ENCODE measurements at places on chromosomes 4 and X.

DNA sequence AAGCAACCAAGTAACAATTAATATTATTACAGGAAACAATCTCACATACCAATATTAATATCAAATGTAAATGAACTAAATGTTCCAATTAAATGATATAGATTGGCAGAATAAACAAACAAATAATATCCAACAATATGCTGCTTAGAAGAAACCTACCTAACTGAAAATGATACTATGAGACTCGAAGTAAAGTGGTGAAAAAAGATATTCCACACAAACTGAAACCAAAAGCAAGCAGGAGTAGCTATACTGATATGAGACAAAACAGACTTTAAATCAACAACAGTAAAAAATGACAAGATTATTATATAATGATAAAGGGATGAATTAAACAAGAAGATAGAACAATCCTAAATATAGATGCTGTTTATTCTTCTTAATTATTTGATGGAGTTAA, 140.1 kb downstream of the SPANXN4 start:
- DNase-seq: no peak

DNA sequence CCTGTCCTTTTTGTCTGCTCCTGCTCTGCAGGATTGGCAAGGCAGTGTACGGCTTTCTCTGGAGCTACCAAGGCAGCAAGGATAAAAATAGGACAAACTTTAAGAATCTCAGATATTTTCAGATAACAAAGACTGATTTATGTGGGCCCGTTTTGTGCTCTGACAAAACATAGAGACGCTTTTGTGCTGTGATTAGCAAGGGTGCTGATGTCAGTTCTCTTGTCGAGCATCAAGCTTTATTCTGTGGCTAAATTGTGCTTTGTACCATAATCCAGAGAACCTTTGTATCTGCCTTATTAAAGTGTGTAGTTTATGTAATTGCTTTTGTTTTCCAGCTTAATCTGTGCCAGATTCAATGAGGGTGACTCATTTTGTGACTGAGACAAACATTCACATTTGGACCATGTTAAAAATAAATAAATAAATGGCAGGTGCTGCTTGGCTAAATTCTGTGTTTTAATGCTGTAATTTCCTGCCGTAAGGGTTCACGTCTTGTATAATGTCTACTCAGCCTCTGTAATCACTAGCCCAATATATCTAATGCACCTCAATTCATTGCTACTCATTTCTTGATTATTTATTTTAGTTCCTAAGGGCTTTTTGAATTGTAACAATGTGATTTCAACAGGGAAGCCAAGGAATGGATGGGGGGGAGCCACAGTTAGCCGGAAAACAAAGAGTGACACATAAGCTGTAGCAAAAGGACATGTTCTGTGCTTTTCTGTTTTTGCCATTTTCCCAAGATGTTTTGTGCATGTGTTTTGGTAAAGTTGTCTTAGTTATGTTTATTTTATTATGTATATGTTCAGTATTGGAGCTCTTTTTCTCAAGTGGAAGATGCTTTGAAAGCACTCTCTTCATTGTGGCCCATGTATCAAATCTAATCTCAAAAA, 75.1 kb downstream of the GAB1 start:
- no peak for DNase-seq

- DNase-seq: no peak
These were observed 24.0 kb downstream of the HAND2 start for GRCh38 chr4:173505924-173506518.

DNA sequence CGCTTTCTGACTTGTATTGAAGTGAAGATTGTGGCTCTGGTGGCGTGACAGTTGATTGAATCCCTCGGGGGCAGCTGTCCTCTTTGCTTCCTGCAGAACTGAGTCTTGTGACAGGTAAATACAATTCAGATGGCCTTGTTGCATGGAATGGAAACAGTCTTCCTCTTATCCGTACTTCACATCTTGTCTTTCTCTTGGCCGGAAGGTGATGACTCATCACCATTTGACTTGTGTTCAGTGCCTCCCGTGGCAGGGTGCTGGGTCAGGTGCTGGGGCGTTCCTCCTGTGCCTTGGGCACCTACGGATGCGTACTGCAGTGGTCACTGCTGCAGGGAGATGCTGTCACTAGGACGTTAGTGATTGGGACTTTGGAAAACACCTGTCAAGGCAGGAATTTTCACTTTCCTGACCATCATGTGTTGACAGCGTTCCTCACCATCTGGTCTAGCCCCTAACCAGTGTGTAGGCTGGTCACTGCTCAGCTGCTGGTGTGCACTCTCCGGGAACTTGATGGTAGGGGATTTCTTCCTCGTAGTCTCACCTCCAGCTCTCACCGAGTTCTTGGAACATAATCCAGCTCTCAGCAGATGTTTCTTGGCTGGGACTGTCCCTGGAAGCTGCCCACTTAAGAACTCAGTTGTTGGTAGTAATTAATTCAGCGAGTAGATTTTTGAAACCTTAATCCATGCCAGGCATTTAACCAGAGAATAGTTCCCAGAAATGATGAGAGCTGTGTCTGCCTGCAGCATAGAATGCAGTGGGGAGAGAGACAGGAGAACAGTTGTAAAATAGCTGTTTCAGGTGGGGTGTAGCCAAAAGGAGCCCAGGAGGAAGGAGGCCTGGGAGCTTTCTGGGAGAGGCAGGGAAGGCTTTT, 7.2 kb downstream of the TBC1D14 start:
- peak; percentile 30 for DNase-seq

DNA sequence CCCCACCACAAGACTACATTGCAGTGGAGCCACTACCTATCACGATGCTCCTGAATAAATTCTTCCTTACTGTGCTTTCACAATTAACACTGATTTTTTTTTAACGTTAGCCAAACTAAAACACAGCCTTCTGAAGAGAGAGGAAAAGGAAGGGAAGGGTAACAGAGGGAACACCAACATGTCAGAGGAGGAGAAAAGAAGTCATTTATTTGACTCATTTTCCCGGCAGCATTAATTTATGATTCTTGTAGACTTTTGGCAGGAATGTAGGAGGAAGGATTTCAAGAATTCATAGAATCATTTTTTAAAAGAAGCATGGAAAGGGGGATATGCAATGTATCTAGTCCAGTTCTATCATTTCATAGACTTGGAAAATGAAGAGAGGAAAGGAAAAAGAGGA, 74.3 kb upstream of the IQCM start:
- no peak for DNase-seq

DNA sequence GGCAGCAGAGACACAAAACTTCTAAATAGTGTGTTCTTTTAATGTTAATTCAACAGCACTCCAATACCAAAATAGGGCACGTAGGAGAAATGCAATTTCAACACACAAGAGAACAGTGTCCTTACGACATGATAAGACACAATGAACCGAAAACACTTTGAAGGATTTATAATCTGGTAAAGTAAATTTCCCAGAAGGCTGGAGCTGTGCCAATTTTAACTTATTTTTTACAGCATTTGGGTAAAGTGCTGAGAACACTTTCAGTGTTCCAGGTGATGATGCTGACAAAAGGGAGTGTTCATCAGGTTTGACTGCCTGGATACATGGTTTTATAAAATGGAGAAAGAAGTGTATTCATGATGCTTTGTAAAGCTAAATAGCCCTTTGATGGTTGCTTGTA, 76.5 kb downstream of the MAPK10 start:
- no peak for DNase-seq

- DNase-seq: no peak
These were observed 77.3 kb downstream of the FHDC1 start for GRCh38 chr4:153013202-153013977.

- DNase-seq: no peak
These were observed 76.7 kb downstream of the CPEB2 start for GRCh38 chr4:15078682-15079642.

DNA sequence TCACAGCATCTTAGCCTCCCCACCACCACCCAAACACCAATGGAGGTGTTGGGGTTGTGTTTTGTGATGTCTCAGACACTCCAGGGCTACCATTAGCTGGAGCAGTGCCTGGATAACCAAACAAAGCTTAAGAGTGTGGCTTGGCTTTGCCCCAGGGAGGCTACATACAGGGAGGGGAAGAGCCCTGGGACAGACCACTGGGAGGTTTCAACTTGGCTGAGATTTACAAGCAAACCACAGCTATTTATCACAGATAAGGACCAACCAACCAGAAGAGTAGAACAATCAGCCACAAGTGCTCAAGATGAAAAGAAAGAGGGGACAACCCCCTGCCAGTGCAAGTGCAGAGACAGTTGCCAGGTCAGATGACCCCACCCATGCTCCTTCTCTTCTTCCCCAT, 24.1 kb downstream of the SOX3 start:
- no peak for DNase-seq
